ENCODE measurements at places on chromosomes 2 and 18.

- DNase-seq, result peak; percentile 58
Measured at GRCh38 chr2:25161055-25161781, 7.2 kb downstream of the POMC start.

DNA sequence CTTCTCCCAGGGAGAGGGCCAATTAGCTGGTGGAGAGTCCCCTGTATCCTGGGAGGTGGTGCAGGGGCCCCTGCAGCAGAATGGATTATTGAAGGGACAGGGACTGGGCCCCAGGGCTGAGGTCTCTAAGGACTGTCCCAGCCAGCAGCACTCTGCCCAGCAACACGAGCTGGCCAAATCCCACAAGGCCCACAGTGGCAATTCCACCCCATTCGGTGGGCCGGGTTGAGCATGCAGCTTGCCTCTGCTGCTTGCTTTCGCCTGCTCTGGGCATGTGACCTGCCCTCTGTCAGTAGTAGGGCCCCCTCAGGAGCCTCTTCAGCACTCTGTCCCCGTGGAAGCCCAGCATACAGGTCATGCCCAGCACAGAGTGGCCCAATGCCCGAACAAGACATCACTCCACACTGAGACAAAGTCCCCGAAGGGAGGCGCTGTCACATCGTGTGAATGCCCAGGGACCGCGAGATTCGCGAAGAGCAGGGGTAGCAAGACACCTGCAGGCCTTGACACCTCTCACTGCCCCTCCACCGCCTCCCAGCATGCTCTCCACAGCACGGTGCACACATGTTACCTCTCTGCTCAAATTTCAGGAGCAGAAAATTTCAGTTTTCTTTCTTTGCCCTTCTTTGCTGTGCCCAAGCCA lies 65.4 kb downstream of the CRACDL start:
- DNase-seq, result no peak

- DNase-seq, result no peak
Measured at GRCh38 chr2:16011621-16011960, 71.2 kb downstream of the MYCN start.

DNA sequence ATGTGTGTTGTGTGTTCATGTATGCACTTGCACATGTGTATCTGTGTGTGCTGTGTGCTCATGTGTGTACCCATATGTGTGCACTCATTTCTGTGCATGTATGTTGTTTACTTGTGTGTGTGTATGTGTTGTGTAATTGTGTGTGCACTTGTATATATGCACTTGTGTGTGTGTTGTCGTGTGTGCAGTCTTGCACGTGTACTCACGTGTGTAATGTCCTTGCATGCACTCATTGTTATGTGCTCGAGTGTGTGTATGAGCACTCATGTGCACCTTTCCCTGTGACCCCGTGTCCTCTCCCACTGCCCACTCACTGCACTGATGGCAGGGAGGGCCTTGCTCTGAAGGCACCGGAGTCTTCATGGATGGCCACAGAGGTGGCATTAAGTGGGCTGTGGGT lies 92.0 kb downstream of the SMIM21 start:
- DNase-seq, result no peak

DNA sequence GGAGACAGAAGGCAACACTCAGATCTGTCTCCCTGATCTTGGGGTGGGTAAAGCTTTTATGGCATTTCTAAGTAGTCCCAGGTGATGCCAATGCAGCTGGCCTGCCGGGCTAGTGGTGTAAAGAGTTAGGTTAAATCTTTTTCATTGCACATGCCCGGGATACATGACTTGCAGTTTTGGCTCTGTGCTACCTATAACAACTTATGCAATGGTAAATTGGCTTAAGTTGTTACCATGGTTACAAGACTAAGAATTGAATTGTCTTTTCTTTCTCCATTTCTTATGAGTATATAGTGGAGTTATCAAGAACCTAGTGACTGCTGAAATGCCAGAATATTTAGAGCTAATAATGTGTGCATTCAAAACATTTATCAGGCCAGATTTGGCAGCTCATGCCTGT lies 5.3 kb upstream of the FAM110C start:
- no peak for DNase-seq

DNA sequence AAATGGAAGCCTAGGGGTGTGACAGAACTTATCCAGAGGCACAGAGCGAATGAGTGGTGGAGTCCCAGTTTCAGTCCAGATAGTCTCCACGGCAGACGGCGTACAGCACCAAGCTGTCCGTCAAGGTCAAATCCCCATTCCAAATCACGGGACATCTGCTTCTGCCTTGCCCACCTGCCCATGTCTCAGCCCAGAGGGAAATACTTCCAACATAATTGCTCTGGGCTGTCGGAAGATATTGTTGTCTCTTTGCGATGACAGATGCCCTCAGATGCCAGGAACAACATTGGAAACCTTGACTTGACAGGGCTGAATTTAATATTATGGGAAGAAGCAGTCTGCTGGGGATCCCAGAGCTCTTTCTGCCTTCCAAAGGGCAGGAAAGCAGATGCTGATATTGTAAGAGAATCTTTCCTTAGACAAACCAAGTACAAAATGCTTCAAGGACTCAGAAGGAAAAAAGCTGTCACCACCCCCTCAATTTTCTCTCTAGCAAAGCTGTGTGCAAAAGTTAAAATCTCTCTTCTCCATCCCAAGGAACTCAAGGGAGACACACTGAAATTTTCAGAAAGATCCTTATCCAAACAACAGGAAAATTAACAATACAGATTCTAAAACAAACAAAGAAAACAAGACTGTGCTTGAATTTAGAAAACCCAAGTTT lies 364.0 kb downstream of the LRATD1 start:
- DNase-seq, result no peak

GRCh38 chr18:48161191-48161910 lies 230.9 kb upstream of the SMAD2 start:
- DNase-seq, result peak; percentile 64

- no peak for DNase-seq
Measured at GRCh38 chr18:34591920-34592444, 118.1 kb upstream of the DTNA start.

GRCh38 chr2:209771474-209772289 lies at the start of gene UNC80:
TSS of gene UNC80 (plus strand) at chr2:209771832. CDS start at chr2:209772073, 241 bp downstream.
- DNase-seq, result peak; percentile 90

DNA sequence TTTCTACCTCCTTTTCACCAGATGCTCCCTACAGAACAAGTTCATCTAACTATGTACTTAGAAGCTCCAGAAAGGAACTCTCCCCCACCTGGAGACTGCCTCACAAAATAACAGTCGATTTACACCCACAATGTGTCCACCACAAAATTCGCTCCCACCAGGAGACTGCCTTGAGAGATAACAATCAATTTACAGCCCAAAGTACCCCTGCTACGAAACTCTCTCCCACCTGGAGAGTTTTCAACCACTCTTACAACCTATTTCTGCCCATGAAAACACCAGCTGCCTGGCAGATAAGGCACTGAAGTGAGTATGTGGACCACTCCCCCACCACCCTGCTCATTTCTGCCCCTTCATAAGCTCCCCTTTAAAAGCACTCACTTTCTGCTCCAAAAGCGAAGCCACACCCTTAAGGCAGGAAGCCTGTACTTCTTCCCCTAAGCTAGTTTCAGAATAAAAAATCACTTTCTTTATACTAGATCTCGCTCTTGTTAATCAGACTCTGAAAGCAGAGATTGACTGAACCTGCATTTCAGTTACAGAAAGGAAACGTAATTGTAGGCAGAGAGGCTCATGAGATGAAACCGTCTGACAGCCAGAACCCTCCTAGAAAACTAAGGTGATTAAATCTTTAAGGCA lies 94.4 kb upstream of the RBBP8 start:
- no peak for DNase-seq

GRCh38 chr18:3916082-3916481 lies 466.1 kb downstream of the TGIF1 start:
- DNase-seq, result no peak

GRCh38 chr2:37689751-37690150 lies 18.3 kb upstream of the CDC42EP3 start:
- peak; percentile 54 for DNase-seq

- no peak for DNase-seq
Measured at GRCh38 chr2:181952404-181953226, 33.0 kb upstream of the PPP1R1C start.

DNA sequence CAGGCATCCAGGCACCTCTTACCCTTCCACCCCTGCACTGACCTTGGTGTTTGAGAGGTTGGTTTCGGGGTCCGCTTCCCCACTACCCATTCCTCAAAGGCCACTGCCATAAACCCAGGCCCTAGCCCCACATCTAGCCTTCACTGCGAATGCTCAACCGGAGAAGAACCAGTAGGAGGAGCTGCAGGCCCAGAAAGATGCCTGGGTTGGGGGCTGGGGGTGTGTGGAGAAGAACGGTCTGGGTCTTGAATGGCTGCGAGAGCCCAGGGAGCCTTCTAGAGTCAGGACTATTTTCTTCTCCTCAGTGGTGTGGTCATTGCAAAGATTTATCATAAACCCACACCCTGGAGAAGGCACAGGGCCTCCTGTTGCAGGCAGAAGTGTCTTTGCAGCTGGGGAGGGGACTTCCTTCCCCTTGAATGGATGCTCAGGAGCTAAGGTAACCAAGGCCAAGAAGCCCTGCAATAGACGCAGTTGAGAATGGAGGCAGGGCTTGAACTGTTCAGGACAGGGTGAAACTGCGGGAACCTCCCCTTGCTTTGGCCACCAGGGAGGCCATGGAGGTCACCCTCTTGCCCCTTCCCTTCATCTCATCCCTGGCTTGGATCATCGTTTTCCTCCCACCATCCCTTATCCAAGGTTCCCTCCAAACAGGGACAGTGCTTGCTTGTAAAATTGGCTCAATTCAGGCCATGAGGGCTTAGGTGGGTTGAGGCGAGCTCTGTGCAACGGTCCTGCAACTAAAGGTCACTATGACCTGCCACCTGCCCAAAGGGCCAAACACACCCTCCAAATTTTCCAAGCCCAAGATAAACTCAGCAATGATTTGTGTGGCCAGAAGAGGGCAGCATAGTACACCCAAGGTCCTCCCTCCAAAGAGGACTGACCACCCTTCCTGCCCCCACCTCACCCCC lies 20.9 kb downstream of the THNSL2 start:
- no peak for DNase-seq

Measured in muscle of back (tissue), 13 donors.